ENCODE measurements at places on chromosomes 7 and 10. TPM values are rescaled to one million over a fixed set of nuclear protein-coding genes. Genes with fewer than 3 reads are reported as not detected.

LMTK2 gene
- total RNA-seq: 21.6 TPM

GRCh38 chr10:63374991-63375390, 90.8 kb downstream of the JMJD1C start:
- DNase-seq: no peak
- no peaks in the 10 kb centered on the region for H3K27me3 ChIP-seq
- no peak overlapping the region for H3K4me3 ChIP-seq
- peaks cover 29% of the 10 kb centered on the region for H3K4me1 ChIP-seq

DNA sequence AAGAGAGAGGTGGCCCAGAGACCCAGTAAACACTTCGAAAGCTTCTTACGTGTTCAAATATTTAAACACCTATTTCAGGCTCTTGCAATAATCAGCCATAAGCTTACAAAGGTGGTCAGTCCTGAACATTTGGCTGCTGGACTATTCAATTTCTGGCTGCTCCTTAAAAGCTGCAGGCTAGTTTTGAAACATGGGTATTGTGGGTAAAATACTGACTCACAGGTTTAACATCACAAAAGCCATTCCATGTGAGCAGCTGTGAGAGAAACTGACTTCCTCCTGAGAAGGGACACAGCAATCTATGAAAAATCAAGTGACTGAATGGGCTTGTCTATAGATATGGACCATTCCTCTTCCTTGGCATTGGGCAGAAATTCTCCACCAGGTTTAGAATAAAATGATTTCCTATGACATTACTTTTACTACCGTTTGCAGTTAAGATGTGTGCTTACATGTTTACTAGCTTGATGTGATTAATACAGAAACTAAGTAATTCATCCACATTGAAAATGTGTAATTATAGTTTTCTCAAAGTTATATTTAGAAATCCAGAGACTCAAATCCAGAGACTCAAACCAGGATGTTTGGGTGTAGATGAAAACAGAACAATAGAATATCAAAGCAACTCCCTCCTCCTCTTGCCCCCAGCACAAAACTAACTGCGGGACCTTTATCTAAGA, 252.3 kb downstream of the GATA3 start:
- DNase-seq: no peak
- no peaks in the 10 kb centered on the region for H3K4me1 ChIP-seq

KCND2 gene
- 3.7 TPM for total RNA-seq

DNA sequence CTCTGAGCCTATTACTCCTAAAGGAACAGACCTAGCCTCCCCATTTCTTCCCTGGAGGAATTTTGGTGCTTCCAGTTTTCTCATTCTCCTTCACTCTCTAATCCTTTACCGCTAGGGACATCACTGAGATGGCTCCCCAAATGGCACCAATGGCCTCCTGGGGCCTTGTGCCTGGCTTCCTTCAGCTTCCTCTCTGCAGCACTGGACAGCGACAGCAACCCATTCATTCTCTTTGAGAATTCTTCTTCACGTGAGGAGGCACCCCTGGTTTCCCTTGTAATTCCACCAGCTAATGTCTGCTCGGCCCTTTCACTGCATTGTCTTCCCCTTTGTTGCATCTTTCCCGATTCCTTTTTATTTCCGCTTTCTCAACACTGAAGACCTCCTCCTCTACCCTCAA, 24.6 kb upstream of the KDM7A start:
- H3K27me3 ChIP-seq: no peaks in the 10 kb centered on the region
- no peak overlapping the region for H3K4me3 ChIP-seq
- no peaks in the 10 kb centered on the region for H3K4me1 ChIP-seq
- H3K36me3 ChIP-seq: no peaks in the 10 kb centered on the region

LRIT1 gene
- not detected for total RNA-seq

MOGAT3 gene
- total RNA-seq: not detected

- no peak overlapping the region for H3K4me3 ChIP-seq
- no peaks in the 10 kb centered on the region for H3K36me3 ChIP-seq
- DNase-seq: no peak
- H3K4me1 ChIP-seq: no peaks in the 10 kb centered on the region
Measured at GRCh38 chr7:147023440-147023839, 906.8 kb downstream of the CNTNAP2 start.

ASB15 gene
- not detected for total RNA-seq

OR2A1 gene
- total RNA-seq: 0.25 TPM

- no peak overlapping the region for H3K4me3 ChIP-seq
- no peaks in the 10 kb centered on the region for H3K27me3 ChIP-seq
- no peak for DNase-seq
- no peak overlapping the region for H3K27ac ChIP-seq
- no peaks in the 10 kb centered on the region for H3K36me3 ChIP-seq
Measured at GRCh38 chr7:47482013-47482875, 99.7 kb downstream of the TNS3 start.

GRCh38 chr7:80312139-80312661, 177.6 kb downstream of the GNAI1 start:
- no peaks in the 10 kb centered on the region for H3K4me1 ChIP-seq
- H3K36me3 ChIP-seq: no peaks in the 10 kb centered on the region
- DNase-seq: no peak
- no peak overlapping the region for H3K27ac ChIP-seq
- H3K27me3 ChIP-seq: no peaks in the 10 kb centered on the region
- no peak overlapping the region for H3K4me3 ChIP-seq

DNA sequence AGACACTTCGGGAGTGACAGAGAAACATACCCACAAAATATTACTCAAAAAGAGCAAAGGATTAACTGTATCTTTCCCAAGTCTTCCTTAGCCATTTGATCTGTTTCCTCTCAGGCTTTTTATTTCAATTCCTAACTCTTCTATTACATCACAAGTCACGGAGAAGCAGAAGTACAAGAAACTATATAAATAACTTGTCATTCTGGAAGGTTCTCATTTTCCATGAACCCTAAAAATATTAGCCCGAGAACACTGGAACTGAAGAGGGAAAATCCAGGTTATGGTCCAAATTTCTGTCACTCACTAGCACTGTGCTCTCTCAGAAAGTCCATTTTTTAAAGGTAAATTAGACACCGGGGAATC, 98.0 kb downstream of the GRB10 start:
- H3K27ac ChIP-seq: no peak overlapping the region
- H3K4me1 ChIP-seq: peaks cover 29% of the 10 kb centered on the region
- H3K4me3 ChIP-seq: no peak overlapping the region
- no peaks in the 10 kb centered on the region for H3K36me3 ChIP-seq

- H3K4me1 ChIP-seq: no peaks in the 10 kb centered on the region
- no peaks in the 10 kb centered on the region for H3K36me3 ChIP-seq
- DNase-seq: no peak
- no peak overlapping the region for H3K4me3 ChIP-seq
Measured at GRCh38 chr10:121326905-121327304, 271.3 kb downstream of the FGFR2 start.

GRCh38 chr7:127769696-127770400, 117.9 kb downstream of the SND1 start:
- H3K36me3 ChIP-seq: no peaks in the 10 kb centered on the region
- DNase-seq: no peak
- peaks cover 21% of the 10 kb centered on the region for H3K4me1 ChIP-seq
- H3K4me3 ChIP-seq: no peak overlapping the region
- H3K27me3 ChIP-seq: no peaks in the 10 kb centered on the region

GRCh38 chr10:43479275-43479674, 42.4 kb downstream of the ZNF487 start:
- no peaks in the 10 kb centered on the region for H3K4me1 ChIP-seq
- no peak overlapping the region for H3K27ac ChIP-seq
- no peaks in the 10 kb centered on the region for H3K27me3 ChIP-seq
- H3K4me3 ChIP-seq: no peak overlapping the region
- no peak for DNase-seq

DNA sequence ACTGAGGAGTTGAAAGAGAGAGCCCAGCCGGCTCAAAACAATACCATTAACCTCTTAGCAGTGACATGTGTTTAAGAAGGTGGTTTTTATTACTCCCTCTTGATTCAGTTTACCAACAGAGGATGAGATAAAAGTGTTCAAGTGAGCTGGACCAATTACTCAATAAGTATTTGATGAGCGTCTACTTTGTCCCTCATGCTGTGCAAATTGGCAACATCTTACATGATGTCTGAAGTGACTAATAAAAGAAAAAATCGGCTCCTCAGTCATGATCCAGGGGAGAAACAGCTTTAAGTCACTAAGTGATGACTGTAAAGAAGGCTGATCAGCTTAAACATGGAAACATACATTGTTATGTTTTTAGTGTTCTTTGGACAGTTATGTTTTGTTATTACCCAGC, 7.8 kb downstream of the WNT16 start:
- no peak for DNase-seq
- no peak overlapping the region for H3K4me3 ChIP-seq
- H3K36me3 ChIP-seq: no peaks in the 10 kb centered on the region
- H3K4me1 ChIP-seq: no peaks in the 10 kb centered on the region

- no peaks in the 10 kb centered on the region for H3K36me3 ChIP-seq
- H3K4me3 ChIP-seq: no peak overlapping the region
- H3K27ac ChIP-seq: no peak overlapping the region
- DNase-seq: no peak
- no peaks in the 10 kb centered on the region for H3K27me3 ChIP-seq
- no peaks in the 10 kb centered on the region for H3K4me1 ChIP-seq
Measured at GRCh38 chr10:132664407-132664806, 121.5 kb downstream of the NKX6-2 start.

All from vagina (tissue), 2 donors.